Stimulated activated naive CD4-positive, alpha-beta T cell treated with Interleukin-2 at 50 U/mL for 16 hours (primary cell): ENCODE measurements at places on chromosomes 1 and 21.

GRCh38 chr1:226624526-226624925 is 76.0 kb downstream of the STUM start:
- DNase-seq = no peak

GRCh38 chr1:202656951-202657646 is 53.2 kb downstream of the SYT2 start:
- no peak for DNase-seq

DNA sequence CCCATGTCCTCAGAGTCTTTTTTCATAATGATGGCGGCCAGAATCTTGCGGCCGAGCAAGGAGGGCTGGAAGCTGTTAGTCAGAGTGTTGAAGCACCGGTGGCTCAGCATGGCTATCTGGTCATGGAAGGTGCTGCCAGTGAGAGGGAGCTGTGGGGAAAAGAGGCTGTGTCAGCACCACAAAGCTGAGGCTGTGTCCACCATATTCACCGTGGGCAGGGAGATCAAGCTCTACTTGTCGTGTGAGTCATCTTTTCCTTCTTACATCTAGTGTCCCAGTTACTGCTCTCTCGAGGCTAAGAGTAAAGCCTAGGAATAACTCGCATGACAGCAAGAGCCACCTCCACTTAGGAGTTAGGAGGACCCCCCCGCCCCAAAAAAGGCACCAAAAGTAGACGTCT is 18.2 kb downstream of the ADAR start:
- no peak for DNase-seq

GRCh38 chr1:214310777-214311690 is 30.1 kb downstream of the SMYD2 start:
- no peak for DNase-seq

DNA sequence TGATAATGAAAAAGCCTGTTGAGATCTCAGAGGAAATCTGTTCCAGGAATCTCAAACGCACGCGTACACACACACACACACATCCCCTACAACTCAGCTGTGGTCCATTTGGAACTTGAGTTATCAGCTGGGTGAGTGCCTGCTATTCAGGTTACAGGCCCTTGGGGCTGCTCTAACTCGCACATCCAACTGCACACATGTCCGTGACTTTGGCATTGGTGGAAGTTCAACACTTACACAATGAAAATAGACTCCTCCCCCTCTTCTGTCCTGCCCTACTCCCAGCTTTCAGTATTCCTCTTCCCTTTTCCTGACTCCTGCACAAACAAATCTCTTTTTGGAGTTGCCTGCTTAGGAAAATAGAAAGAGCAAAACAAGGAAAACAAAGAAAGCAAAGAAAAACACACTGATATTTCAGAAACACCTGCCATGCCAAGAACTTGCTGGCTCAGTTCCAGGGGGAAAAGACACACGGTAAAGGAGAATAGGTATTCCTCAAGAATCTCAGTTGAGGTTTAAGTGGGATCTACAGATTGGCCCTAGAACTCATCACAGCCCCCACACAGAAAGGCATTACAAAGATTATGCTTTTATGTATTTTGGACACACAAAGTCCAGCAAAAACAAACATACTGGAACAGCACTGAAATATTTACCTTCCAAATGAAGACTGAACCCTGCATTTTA is 140.9 kb downstream of the TGFBR3 start:
- no peak for DNase-seq

DNA sequence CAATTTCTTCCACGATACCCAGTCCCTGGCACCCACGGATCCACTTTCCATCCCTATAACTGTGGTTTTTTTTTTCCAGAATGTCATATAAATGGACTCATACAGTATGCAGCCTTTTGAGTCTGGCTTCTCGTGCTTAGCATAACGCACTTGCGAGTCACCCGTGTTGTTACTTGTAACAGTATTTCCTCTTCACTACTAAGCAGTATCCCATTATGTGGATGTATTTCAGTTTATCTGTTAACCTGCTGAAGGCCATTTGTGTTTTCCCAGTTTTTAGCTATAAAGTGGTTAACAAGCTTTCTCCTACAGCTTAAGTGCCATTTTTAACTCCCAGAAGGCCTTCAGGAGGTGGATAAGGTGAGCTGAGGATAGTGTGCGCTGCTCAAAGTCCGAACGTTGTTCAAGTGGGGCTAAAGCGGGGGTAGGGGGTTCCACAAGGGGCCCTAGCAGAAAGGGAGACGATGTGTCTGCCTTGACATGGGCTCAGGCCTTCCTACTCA is 829 bp downstream of the ADAR start:
- DNase-seq = no peak

DNA sequence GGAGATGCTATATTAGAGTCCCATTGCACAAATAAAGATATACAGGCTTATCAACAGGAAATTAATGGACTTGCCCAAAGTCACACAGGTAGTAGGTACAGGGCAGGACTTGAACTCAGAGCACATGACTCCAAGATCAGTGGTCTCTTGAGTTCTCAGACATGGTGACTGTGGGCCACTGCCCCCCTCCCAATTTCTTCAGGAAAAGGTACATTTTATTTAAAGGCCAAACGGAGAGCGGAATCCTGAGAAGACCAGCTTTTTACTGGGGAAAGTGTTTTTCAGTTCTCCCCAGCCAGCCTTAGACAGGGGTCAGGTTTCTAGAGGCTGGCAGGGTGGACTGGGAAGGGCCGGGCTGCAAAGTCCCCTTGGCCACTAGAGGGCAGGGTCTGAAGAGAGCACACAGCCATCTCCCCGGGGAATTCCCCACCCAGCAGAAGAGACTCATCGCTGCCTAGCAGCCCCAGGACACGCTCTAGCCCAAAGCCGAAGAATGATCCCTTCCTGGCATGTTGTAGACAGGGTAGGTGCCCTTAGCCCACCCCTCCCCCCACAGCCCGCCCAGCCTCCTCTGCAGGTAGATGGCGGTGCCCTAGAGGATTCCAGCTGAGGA is 29.7 kb downstream of the ACP6 start:
- peak; percentile 76 for DNase-seq

DNA sequence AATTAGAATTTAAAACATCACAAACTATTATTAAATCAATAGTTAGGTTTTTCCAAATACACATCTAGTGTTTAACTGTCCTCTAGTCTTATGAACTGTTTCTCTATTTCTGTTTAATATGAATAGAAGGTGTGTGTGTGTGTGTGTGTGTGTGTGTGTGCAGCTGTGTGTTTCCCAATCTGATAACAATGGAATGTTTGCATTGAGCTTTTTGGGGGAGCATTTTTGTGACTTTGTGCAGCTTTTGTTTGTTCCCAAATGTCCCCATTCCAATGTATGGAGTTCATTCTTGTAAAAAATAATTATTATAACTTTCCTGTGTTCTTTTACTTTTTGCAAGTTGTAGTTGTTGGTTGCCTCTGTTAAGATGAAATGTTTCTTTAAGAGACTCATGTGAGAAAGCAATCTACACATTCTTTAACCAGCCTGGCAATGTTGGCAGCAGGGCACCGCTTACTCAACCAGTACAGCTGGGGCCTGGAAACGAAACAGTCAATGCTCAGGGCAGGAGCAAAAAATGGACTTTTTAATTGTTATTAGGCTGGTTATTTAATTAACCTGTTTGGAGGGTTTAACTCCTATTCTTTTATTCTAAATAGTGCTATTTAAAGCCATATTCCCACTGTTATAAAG is 354.3 kb downstream of the SRGAP2C start:
- DNase-seq = no peak

- peak; percentile 39 for DNase-seq
Observed at GRCh38 chr1:212457740-212458338, 25.1 kb downstream of the NENF start.

GRCh38 chr1:33190701-33191100 is 8.9 kb upstream of the TRIM62 start:
- DNase-seq = no peak
